ENCODE measurements at places on chromosomes 7 and 10.
A peak's percentile ranks its signal among the peaks of the same experiment; 100 is the strongest.

GRCh38 chr10:73730153-73730906 lies 13.8 kb upstream of the SEC24C start:
- peak; percentile 92 for DNase-seq

DNA sequence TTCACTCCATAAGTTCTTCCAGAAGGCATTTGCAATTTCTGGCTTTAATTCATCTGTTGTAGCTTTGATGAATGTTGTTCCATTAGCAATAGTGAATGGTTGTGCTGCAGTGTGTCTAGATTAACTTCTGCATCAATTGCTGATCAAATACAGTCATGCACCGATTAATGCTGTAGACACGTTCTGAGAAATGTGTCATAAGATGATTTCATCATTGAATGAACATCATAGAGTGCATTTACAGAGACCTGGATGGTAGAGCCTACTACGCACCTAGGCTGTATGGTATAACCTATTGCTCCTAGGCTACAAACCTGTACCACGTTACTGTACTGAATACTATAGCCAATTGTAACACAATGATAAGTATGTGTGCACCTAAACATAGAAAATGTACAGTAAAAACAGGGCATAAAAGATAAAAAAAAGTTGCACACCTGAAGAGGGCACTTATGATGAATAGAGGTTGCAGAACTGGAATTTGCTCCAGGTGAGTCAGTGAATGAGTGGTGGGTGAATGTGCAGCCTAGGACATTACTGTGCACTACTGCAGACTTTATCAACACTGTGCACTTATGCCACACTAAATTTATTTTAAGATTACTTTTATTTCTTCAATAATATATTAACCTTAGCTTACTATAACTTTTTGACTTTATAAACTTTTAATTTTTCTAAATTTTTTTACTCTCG lies 170.7 kb downstream of the HERPUD2 start:
- no peak for DNase-seq

- no peak for DNase-seq
Measured at GRCh38 chr7:99699946-99700345, 20.1 kb upstream of the CYP3A5 start.

DNA sequence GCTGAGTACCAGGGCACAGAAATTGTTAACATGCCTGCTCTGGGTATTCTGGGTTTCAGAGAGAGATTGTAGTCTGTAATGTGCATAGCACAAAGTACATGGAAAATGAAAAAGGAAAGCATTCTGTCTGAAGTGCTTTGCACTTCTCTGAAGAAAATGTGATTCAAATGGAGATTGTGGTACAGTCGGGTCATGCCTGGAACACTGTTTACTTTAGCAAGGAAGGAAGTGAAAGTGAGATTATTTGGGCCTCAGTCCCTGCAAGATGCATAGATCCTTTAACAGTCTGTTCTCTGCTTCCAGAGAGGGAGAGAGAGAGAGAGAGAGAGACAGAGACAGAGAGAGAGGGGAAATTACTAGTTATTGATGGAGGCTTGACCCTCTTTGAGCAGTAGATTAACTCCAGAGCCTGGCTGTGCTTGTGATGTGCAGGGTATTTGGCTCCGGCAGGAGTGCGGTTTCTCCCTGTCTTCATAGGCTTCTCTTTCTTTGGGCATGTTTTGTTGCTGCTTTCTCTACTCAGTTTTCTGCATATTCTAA lies 5.4 kb downstream of the VWC2 start:
- no peak for DNase-seq

DNA sequence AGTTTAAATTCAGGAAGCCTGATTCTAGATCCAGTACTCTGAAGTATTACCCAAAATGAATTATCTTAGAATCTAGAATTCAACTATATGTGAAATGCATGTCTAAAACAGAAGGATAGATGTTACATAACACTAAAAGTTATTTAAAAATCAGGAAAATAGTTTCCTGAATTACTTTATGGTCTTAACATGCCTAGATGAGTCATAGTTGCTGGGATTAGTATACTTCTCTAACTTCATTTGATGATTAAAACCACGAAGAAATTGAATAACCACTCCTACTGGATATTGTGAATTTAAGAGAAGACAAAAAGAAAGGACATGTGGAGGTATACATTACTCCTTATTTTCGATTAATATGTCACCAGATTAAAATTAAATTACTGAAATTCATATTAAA lies 65.5 kb downstream of the ATAD1 start:
- DNase-seq: no peak

Data from activated CD8-positive, alpha-beta T cell treated with anti-CD3 and anti-CD28 coated beads for 36 hours (primary cell).